Cardiac ventricle fibroblast (primary cell): ENCODE measurements at places on chromosomes 12 and 14. TPM values are rescaled to one million over a fixed set of nuclear protein-coding genes. Genes with fewer than 3 reads are reported as not detected.

Gene PPM1A
- 21.1 and 22.3 TPM in 2 replicates for total RNA-seq

Gene PLA2G1B
- not detected in 2 replicates for total RNA-seq

Gene POP5
- total RNA-seq: 16.7 and 20.7 TPM in 2 replicates

Gene JAG2
- total RNA-seq: 0.81 and 1.9 TPM in 2 replicates

Gene DENND5B
- total RNA-seq: 6.4 and 7.6 TPM in 2 replicates
